Sigmoid colon (tissue), 7 donors: ENCODE measurements at places on chromosomes 5 and 9. TPM values are rescaled to one million over a fixed set of nuclear protein-coding genes. Genes with fewer than 3 reads are reported as not detected.

DNA sequence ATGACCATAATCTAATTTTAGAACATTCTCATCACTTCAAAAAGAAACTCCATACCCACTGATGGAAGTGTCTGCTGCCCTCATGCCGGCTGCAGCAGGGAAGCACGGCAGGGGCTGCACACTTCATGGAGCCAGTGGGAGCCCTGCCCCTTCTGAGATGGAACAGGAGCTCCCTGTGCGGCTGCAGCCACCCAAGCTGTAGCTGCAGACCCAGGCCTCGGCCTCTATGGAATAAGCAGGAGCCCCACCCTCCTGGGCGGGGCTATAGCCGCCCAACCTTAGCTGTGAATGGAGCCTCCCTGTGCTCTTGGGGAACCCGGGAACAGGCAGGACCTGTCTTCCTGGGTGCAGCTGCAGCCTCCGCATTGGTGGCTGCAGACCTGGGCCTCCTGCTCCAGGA is 128.5 kb downstream of the NUDT12 start:
- H3K27ac ChIP-seq, result no peak overlapping the region
- H3K4me1 ChIP-seq, result no peaks in the 10 kb centered on the region
- no peak overlapping the region for H3K4me3 ChIP-seq
- DNase-seq, result no peak

GRCh38 chr9:16265688-16266087 is 604.8 kb downstream of the BNC2 start:
- H3K27ac ChIP-seq, result no peak overlapping the region
- H3K27me3 ChIP-seq, result no peaks in the 10 kb centered on the region
- peaks cover 31% of the 10 kb centered on the region for H3K4me1 ChIP-seq
- H3K4me3 ChIP-seq, result no peak overlapping the region
- H3K36me3 ChIP-seq, result no peaks in the 10 kb centered on the region
- no peak for DNase-seq

DNA sequence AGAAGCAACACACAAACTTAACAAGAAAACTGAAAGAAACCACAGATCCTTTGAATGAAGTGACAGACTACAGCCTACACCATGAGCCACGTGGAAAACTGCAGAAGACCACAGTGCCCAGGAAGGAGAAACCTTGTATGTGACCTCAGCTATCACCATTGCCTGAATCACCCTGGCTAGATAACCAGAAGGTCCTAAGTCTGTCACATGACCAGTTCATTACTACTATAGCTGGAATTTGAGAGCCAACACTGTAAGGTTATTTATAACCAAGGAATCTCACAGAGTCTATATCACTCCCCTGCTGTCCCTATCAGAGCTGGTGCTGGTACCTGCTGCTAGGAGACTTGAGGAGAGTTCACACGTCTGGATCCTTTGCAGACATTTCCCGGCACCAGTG is 90.3 kb upstream of the FBXL17 start:
- no peaks in the 10 kb centered on the region for H3K36me3 ChIP-seq
- DNase-seq, result no peak
- no peaks in the 10 kb centered on the region for H3K27me3 ChIP-seq
- H3K4me1 ChIP-seq, result no peaks in the 10 kb centered on the region

DNA sequence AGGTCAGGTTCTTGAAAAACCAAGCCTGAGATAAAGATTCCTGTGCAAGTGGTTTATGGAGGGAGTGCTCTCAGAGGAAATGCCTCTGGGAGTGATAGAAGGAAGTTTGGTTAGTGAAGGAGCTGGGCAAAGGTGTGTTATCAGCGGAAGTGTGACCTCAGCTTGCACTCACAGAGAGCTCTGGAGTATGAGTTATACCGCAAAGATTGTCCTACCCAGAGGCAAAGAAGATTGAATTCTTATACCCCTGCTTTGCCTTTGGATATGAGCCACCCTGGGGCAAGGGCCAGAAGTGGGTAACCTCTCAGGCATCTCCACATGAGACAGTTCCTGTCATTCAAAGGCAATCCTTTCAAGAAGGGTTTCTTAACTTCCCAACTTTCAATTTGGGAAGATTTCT is 145.6 kb downstream of the MUSK start:
- H3K27me3 ChIP-seq, result no peaks in the 10 kb centered on the region
- no peaks in the 10 kb centered on the region for H3K36me3 ChIP-seq
- no peak for DNase-seq
- H3K4me1 ChIP-seq, result no peaks in the 10 kb centered on the region
- no peak overlapping the region for H3K27ac ChIP-seq

GRCh38 chr5:111584651-111585050 is 72.3 kb upstream of the STARD4 start:
- no peaks in the 10 kb centered on the region for H3K4me1 ChIP-seq
- no peaks in the 10 kb centered on the region for H3K27me3 ChIP-seq
- no peak overlapping the region for H3K4me3 ChIP-seq
- no peak for DNase-seq

Gene S1PR3
- 10.4 TPM for total RNA-seq

Gene SEC24A
- 14.8 TPM for total RNA-seq

Gene ZNF608
- 27.7 TPM for total RNA-seq

Gene CNTNAP3B
- total RNA-seq, result 26.0 TPM

Gene GRM6
- not detected for total RNA-seq

Gene C6
- total RNA-seq, result 5.0 TPM

Gene TMEFF1
- total RNA-seq, result 0.68 TPM
